ENCODE measurements at places on chromosomes 6 and 20.

- DNase-seq: no peak
These were observed 112.2 kb downstream of the DTNBP1 start for GRCh38 chr6:15550546-15551123.

- DNase-seq: no peak
These were observed 1.5 kb downstream of the TGM3 start for GRCh38 chr20:2297357-2297728.

GRCh38 chr20:4764805-4765204 lies 43.1 kb downstream of the PRND start:
- no peak for DNase-seq

GRCh38 chr6:154139892-154140291 lies 100.9 kb downstream of the OPRM1 start:
- peak; percentile 93 for DNase-seq

DNA sequence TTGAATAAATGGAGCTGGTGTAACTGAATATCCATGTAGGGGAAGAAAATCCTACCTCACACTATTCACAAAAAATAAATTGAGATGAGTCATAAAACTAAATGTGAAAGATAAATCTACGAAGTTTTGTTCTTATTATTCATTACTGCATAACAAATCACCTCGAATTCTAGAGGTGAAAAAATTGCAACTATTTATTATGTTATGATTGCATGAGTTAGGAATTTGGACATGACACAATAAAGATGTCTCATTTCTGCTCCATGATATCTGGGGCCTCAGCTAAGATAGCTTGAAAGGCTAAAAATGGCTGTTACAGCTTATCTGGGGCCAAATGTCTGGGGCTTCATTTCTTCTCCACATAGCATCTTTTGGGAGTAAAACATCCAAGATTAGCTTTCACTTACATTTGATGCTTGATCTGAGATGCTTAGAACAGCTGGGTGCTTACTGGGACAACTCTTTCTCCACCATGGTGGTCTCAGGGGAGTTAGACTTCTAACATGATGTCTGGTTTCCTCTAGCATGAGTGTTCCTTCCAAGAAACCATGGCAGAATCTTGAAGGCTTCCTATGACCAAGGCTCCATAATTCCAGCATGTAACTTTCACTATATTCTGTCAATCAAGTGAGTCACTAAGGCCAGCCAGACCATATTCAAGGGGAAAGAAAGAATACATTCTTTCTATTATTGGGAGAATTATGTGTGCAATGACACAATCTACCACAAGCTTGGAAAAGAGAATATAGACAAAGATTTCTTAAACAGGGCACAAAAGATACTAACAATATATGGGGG lies 30.1 kb downstream of the OR2B6 start:
- no peak for DNase-seq

- DNase-seq: peak; percentile 26
These were observed 67.5 kb upstream of the QKI start for GRCh38 chr6:163347021-163347446.

DNA sequence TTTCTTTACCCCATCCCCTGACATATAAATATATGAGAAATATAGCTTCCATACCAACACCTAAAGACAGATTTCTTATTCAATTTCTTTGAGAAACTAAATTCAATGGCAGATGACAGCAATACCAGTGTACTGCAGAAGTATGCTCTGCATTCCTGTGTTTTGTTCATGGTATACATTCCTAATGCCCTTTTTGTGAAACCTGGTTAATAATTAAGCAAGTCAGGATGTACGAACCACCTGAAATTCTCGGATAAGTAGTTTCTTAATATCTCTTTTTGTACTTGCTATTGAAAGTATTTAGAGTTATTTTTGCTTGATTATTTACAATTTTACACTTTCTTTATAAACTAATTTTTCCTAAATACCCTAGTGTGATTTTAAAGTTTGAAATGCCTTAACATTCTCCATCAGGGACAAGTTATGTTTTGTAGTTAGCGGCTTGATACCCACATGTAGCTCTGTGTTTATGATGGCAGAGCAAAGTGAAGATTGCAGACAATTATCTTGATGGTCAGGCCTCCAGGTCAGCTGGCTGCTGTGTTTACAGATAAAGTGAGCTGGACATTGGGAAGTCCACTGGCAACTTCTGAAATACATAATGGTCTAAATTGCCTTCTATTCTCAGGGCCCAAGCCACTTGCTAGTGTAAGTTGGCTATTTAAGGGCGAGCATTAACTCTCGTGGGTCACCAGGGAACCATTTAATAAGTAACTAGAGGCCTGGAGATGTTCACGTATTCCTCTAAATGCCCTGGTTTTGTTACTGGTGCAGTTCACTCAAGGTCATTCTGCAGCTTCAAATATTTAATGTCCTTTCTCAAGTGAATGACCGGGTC lies 58.2 kb downstream of the PLCB1 start:
- DNase-seq: no peak

DNA sequence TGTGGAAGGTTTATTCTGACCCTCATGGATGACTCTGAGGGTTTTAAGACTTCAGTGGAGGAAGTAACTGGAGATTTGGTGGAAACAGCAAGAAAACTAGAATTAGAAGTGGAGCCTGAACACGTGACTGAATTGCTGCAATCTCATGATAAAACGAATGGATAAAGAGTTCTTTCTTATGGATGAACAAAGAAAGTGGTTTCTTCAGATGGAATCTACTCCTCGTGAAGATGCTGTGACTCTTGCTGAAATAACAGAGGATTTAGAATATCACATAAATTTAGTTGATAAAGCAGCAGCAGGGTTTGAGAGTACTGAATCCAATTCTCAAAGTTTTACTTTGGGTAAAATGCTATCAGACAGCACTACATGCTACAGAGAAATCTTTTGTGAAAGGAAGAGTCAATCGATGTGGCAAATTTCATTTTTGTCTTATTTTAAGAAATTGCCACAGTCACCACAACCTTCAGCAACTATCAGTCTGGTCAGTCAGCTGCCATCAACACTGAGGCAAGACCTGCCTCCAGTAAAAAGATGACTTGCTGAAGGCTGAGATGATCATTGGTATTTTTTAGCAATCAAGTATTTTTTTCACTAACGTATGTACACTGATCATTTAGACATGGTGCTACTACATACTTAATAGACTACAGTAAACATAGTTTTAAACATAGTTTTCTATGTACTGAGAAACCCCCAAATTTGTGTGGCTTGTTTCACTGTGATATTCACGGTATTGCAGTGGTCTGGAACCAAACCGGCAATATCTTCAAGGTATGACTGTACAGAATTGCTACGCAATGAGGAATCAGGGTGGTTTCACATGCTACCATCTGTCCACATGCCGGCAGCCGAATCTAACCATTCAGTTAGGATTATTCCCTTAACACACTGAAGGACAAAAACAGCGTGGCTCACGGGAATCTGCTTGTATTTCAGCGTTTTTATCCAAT lies 149.0 kb downstream of the MYB start:
- no peak for DNase-seq

DNA sequence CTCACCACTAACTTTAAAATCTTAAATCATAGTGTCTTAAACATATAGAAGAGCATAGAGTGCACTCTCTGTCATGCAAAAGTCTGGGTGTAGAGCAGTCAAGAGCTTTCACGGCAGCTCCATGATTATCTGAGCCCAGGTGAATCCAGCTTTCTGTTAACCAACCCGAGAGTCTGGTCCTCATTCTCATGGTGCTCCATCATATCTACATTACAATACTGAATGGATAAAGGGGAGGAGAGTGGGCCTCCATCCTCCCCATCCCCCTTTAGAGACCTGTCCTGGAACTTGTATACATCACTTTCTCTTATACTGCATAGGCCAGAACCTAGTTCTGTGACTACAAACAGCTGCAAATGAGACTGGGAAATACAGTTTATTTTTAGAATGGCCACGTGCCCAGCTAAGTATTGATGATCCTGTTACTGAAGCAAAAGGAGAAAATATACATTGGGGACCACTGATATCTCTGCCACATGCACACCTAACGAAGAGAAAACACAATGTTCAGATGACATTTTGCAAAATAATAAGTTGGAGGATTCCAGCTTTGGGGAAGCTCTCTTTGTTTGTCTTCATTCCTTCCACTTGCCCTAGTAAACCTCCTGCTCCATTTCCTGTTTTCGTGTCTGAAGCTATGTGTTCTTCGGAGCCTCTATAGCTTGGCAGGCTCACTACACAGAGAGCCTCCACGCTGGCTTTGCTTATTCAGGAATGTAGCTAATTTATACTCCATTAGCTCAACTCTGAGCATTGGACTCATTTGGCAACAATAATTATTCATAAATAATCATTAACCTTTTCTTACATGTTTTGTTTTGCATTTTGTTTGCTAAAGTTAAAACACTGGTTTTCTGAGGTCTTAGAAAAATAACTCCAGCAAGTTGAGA lies 110.1 kb downstream of the IYD start:
- no peak for DNase-seq

- DNase-seq: no peak
These were observed 163.9 kb upstream of the SULF2 start for GRCh38 chr20:47949230-47949629.

GRCh38 chr6:83758533-83758932 lies 49.6 kb upstream of the SNAP91 start:
- no peak for DNase-seq

GRCh38 chr6:151154418-151154817 lies 85.3 kb upstream of the AKAP12 start:
- no peak for DNase-seq

- DNase-seq: no peak
These were observed 602 bp upstream of the HLA-DPB1 start for GRCh38 chr6:33075208-33075567.

DNA sequence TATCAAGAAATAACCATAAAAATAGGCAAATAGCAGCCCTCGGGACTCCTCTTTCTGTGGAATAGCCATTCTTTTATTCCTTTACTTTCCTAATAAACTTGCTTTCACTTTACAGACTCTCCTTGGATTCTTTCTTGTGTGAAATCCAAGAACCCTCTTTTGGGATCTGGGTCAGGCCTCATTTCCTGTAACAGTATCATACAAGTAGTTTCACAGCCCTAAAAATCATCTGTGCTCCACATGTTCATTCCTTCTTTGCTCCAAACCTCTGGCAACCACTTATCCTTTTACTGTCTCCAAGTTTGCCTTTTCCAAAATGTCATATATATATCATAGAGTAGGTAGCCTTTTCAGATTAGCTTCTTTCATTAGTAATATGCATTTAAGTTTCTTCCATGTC lies 13.5 kb upstream of the NT5E start:
- DNase-seq: no peak

- peak; percentile 64 for DNase-seq
These were observed 109.6 kb upstream of the BACH2 start for GRCh38 chr6:90406142-90406794.

GRCh38 chr6:154733626-154734382 lies 588 bp downstream of the SCAF8 start:
- peak; percentile 98 for DNase-seq

DNA sequence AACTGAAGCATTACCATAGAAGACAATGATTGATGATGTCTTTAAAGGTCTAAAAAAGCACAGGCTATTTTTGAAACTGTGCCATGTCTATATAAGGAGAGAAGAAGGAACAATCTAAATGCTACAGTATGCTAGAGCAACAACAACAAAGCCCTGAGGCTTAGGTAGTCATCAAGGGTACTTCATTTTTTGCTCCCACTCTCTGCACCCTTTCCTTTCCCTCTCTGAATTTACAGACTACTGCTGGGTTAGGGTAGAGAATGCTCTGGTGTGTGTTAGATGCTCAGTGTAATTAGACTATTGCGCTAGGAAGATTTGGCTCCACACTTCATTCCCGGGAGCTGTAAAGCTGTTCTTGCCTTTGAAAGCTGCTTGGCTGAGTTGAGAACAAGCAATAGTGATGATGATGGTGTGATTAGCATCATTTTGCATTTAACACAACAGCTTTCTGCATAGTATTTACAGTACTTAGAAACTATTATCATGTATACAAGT lies 1262.5 kb upstream of the CITED2 start:
- no peak for DNase-seq

DNA sequence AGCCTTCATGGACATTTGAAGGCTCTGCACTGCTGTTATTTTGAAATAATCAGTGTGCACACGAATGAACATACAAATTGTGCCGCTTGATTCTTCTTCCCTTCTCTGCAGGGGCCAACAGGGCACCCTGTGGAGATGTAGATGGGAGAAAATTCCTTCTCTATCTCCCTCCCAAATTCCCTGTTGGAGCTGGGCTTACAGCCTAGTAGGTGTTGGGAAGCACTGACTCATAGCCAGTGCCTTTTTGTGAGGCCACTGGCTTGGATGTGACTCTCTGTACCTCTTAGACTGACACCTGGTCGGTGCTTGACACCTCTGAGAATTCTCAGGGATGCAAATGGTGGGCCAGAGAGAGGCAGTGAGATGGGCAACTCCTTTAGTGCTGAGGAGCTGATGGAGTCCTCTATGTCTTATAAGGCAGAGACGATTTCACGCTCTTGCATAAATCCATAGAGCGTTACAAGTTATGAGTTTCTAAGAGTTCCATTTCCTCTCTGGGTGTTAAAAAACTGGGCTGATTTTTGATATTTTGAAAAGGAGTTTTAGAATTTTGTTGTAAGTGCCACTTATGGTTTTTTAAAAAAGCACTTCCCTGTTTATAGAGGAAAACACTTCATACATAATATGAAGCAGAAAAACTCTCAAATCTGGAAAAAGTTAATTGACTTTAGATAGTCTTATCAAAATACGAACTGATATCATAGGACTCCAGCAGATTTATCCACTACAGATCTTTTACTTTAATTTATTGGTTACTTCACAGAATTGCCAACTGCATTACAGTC lies 89.8 kb upstream of the MAP3K7 start:
- no peak for DNase-seq

GRCh38 chr6:137816133-137816579 lies 50.9 kb upstream of the TNFAIP3 start:
- DNase-seq: peak; percentile 93

GRCh38 chr6:144283646-144284477 lies 1.3 kb upstream of the UTRN start:
- peak; percentile 13 for DNase-seq

DNA sequence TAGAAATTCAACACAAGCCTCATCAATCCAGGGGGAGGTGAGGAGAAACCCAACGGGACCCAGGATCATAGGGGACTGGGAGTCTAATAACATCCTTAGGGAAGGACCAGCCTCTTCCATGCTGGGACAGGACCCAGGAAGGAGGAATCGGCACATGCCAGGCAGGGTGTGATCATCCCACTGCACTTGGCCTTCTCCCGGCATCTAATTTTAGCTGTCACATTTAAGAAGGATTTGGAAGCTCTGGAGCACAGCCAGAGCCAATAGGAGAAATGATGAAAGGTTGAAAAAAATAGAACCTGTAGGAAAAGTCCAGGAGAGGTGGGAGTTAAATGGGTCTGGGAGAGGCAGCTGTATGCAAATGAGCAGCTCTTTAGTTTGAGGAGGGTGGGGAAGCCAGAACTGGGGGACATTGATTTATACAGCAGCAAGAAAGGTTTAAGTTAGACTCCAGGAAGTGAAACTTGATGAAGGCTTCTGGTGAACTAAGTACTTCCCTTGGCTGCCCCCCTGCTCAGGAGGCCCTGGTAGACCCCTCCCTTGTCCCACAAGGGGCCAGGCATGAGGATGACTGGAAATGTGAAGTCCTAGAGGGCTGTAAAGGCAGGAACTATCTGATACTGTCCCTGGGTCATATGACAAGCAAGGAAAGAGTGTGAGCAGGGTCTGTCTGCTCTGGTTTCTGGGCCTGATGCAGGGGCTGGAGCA lies 260.3 kb downstream of the LRFN2 start:
- peak; percentile 10 for DNase-seq

All from suppressor macrophage treated with lipopolysaccharide for 4 hours (primary cell).